ENCODE measurements at places on chromosomes 16 and 17.
A peak's percentile ranks its signal among the peaks of the same experiment; 100 is the strongest.

DNA sequence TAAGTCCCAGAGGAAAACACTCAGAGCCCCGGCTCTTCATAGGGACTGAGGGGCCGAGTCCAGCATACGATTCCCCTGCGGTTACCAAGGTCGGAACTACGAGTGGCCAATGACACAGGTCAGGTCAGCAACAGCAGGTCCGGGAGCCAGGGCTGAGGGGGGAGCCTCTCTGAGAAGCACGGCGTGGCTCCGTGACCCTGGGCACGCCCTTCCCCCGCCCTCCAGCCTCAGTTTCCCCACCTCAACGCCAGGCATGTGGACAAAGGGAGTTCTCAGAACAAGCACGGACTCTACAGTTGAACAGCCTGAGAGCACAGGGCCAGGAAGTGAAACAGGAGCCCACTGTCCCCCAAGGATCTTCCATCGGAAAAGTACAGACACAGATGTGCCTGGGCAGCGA lies 25.6 kb downstream of the TPSD1 start:
- DNase-seq, result no peak

GRCh38 chr16:24670623-24671454 lies 58.6 kb upstream of the TNRC6A start:
- DNase-seq, result peak; percentile 87

GRCh38 chr16:87063543-87063942 lies 253.6 kb downstream of the C16orf95 start:
- DNase-seq, result no peak

DNA sequence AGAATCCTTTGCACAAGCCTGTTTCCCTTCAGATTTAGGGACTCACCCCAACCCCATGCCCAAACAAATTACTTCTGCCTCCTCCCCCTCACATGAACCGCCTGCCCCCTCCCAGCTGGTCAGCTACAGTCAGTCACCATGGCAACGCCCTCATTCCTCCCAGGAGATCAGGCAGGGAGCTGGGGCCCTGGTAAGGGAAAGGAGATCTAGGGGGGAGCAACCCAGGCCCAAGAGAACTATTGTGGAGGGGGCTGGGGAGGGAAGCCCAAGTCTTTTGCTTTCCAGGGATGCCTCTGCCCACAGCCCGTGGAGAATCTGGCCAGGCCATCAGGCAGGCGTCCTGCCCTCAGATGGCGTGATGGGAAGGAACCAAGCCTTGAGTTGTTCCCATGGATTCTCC lies 2.8 kb downstream of the FAM171A2 start:
- DNase-seq, result no peak
